Esophagus squamous epithelium (tissue), 5 donors: ENCODE measurements at places on chromosomes 7 and 10. TPM values are rescaled to one million over a fixed set of nuclear protein-coding genes. Genes with fewer than 3 reads are reported as not detected.

DNA sequence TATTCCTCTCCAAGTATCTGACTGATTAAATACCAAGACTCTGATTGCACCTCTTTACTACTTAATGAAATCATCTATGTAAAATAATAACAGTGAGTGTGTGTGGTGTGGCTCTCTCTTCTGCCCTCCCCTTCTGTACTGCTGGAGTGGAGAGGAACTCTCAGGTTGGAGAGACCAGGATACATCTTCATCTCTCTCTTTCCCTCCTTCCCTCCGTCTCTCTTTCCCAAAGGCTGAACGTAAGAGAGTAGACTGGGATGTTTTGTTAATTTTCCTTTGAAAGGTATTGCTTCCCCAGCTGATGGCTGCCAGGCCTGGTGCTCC, 272 bp upstream of the GJC3 start:
- DNase-seq = no peak

- no peak for DNase-seq
Observed at GRCh38 chr7:159051916-159052315, 92.8 kb downstream of the VIPR2 start.

DNA sequence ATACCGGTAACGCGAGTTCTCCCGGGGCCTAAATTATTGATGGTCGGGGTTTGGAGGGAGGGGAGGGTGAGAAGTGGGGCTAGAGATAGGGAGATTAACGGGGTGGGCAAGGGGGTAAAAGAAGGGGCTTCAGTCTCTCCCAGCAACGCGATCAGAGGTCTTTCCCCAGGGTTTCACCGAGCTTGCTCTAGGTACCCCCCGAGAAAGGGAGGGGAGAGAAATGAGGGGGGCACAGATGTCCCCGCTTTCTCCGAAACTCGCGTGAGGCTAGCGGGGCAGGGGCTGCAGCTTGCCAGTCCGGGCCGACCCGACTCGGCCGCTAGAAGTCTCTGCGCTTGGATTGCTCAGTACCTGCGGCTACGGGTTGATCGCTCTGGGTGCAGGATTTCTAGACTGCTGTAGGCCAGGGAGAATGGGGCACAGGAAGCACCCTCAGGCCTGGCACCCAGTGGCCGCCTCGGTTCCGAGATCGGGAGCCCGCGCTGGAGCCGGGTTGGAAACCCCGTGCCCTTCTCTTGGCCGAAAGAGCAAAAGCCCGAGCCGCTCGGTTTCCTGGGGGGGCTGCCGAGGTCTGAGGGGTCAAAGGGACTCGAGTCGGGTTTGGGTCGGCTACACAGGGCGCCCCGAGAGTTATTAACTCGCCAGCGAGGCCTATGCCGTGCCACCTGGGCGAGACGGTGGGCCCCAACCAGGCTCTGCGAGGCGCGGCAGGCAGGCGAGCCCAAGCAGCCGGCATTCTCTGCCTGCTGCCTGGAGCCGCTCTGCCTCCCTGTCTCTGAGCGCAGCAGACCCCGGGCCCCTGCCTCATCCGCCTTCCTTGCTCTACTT, 3.1 kb downstream of the PAX2 start:
- DNase-seq = no peak

GRCh38 chr10:22022257-22023032, 18.9 kb upstream of the DNAJC1 start:
- DNase-seq = no peak

GRCh38 chr10:33749067-33749735, 414.7 kb upstream of the NRP1 start:
- no peak for DNase-seq

DNA sequence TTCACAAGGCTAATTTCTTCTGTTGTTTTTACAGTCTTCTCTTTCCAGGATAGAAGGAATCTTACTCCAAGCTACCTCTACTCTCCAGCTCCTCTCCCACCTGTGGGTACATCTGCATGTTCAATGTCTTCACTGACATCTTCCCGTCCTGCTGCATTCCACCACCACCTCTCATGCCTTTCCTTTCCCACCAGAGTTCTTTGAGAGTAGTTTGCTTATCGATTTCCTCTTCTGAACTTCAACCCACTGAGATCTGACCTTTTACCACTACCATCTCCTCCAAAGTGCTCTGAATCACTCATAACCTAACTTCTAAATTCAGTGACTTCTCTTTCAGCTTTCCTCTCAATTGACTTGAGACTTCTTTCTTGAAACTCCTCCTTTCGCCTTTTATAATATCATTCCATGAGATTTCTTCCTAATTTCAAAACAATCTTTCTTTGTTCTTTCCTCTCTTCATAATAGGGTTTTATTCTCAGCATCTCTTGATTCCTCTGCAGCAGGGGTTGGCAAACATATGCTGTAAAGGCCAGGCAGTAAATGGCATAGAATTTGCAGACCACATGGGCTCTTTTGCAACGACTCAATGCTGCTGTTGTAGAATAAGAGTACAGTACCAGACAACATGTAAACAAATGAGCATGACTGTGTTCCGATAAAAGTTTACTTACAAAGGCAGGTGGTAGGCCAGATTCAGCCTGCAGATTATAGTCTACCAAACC, 22.1 kb downstream of the ACSL5 start:
- DNase-seq = no peak

GRCh38 chr10:21020545-21020944, 123.4 kb upstream of the NEBL start:
- DNase-seq = no peak

GRCh38 chr7:100613412-100614175, 1.3 kb downstream of the MOSPD3 start:
- DNase-seq = no peak

The PARD3 gene
- 83.4 TPM for total RNA-seq
